ENCODE measurements at places on chromosomes 3 and 15. TPM values are rescaled to one million over a fixed set of nuclear protein-coding genes. Genes with fewer than 3 reads are reported as not detected.

CCK gene
- total RNA-seq: not detected

PPP1R2 gene
- 44.8 TPM for total RNA-seq

- no peaks in the 10 kb centered on the region for H3K4me1 ChIP-seq
- H3K27ac ChIP-seq: no peak overlapping the region
- H3K36me3 ChIP-seq: no peaks in the 10 kb centered on the region
- H3K4me3 ChIP-seq: no peak overlapping the region
- H3K27me3 ChIP-seq: no peaks in the 10 kb centered on the region
These were observed 300.3 kb upstream of the CBLB start for GRCh38 chr3:106168962-106169750.

- DNase-seq: peak; percentile 58
- H3K27me3 ChIP-seq: no peaks in the 10 kb centered on the region
- H3K27ac ChIP-seq: peak overlapping the region; percentile 93
These were observed 44.1 kb downstream of the KLHL25 start for GRCh38 chr15:85750319-85751290.

- H3K36me3 ChIP-seq: no peaks in the 10 kb centered on the region
- no peak overlapping the region for H3K27ac ChIP-seq
- no peak overlapping the region for H3K4me3 ChIP-seq
These were observed 89.7 kb upstream of the FGF12 start for GRCh38 chr3:192817053-192817452.

DNA sequence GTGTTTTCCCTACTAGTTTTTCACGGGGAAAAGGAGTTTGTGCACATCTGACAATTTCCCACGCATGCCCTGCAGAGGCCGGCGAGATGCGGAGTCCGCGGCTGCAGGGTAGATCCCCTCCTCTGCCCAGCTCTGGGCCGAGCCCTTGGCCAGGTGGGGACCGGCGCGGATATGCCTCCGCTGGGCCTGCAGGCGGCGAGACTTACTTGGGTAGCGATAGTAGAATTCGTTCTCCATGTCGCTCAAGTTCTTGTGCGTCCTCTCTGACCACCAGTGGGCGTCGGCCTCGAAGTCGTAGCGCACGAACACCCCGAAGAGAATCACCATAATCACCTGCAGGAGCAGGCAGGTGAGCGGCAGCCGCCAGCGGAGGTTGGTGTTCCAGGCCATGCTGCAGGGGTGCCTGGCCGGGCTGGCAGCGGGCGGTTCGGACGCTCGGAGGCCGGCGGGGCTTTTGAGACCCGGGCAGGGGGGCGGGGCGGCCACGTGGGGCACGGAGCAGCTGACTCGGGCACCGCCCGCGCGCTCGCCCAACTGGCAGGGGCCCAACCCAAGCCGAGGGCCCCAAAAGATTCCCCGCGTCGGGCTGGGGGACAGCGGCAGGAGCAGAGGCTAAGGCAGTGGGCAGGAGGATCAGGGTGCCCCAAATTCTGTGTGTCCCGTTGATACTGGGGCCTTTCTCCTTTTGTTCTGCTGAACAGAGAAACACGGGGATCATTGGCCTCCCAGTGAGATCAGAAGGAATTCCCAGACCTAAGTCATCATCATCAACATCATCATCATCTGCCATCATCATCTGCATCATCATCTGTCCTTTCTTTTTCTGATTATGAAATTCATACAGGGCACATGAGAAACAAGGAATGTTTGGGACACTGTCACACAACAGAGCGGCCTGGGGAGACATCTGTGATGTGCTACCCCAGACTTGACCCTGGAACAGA lies at the start of gene RHCG:
Gene RHCG, minus strand, starts transcription at position 429 of the 944 bp plus-strand sequence. Its CDS starts 39 bp downstream, at position 390.
- H3K4me1 ChIP-seq: no peaks in the 10 kb centered on the region
- peak within 1 kb of the TSS; percentile 37 for H3K4me3 ChIP-seq
- H3K27me3 ChIP-seq: peaks cover 54% of the 10 kb centered on the region
- no peak for DNase-seq
- H3K27ac ChIP-seq: no peak within 1 kb of the TSS

GAP43 gene
- not detected for total RNA-seq

UROC1 gene
- total RNA-seq: not detected

POPDC2 gene
- 7.9 TPM for total RNA-seq

MESP1 gene
- 5.9 TPM for total RNA-seq

LARP6 gene
- total RNA-seq: 72.5 TPM

ZNF717 gene
- 15.0 TPM for total RNA-seq

GRCh38 chr15:72169236-72169920 lies 28.2 kb downstream of the GRAMD2A start:
- H3K4me3 ChIP-seq: peak overlapping the region; percentile 20
- H3K27ac ChIP-seq: peak overlapping the region; percentile 95
- no peaks in the 10 kb centered on the region for H3K27me3 ChIP-seq

THRB gene
- 29.8 TPM for total RNA-seq

DNA sequence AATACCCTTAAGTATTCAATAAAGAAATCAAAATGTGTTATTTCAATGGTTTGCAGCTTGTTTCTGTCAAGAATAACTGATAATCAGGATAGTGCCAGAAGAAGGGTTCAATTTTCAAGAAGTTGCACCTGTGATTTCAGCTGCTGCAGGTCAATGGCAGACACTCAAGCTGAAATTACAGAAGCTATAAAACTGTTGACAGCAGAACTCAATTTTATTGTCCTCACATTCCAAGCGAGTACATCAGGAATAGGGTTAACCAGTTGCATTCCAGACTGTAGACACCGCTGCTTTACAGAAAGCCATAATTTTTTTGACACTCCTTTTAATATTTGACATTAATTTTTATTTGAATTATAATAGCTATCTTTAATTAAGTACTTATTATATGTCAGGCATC lies 364.1 kb downstream of the CGGBP1 start:
- no peak overlapping the region for H3K27ac ChIP-seq
- no peaks in the 10 kb centered on the region for H3K27me3 ChIP-seq
- H3K4me1 ChIP-seq: no peaks in the 10 kb centered on the region
- H3K36me3 ChIP-seq: no peaks in the 10 kb centered on the region
- DNase-seq: no peak
- H3K4me3 ChIP-seq: no peak overlapping the region

DNA sequence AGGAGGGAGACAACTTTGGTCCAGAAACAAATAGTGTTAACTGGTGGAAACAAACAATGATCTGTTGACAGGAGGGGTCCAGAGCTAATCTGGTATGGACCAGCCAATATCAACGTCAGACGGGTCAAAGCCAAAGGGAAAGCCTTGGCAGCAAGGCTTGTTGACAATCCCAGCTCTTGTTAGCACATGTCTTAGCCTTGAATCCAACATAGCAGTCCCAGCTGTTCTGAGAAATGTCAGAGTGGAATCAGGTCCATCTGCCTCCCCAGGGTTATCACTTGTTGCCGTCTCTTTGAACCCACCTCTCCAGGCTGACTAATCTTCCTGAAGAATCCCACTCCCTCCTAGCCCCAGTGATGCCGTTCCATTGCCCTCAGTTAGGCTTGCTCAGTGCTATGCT lies 404.6 kb upstream of the MCTP2 start:
- H3K4me3 ChIP-seq: no peak overlapping the region
- peak overlapping the region; percentile 43 for H3K27ac ChIP-seq
- no peaks in the 10 kb centered on the region for H3K27me3 ChIP-seq
- H3K36me3 ChIP-seq: no peaks in the 10 kb centered on the region
- DNase-seq: no peak
- no peaks in the 10 kb centered on the region for H3K4me1 ChIP-seq
